ENCODE measurements at places on chromosomes 4 and X. TPM values are rescaled to one million over a fixed set of nuclear protein-coding genes. Genes with fewer than 3 reads are reported as not detected.

The TCEANC gene
- 0.29 TPM for total RNA-seq

The TRIM75 gene
- not detected for total RNA-seq

The IL1RAPL2 gene
- not detected for total RNA-seq

The NAT8L gene
- 5.6 TPM for total RNA-seq

The CXorf65 gene
- not detected for total RNA-seq

The TSPAN7 gene
- not detected for total RNA-seq

The HPSE gene
- total RNA-seq, result 4.0 TPM

The CCNI gene
- 83.8 TPM for total RNA-seq
